ENCODE measurements at places on chromosomes 5 and 9. TPM values are rescaled to one million over a fixed set of nuclear protein-coding genes. Genes with fewer than 3 reads are reported as not detected.

The HEMGN gene
- total RNA-seq = 3.6 TPM

The NR4A3 gene
- total RNA-seq = 2.3 TPM

The ALDOB gene
- not detected for total RNA-seq

The SUSD3 gene
- 58.8 TPM for total RNA-seq

The C5orf46 gene
- total RNA-seq = not detected

The CCL28 gene
- 16.4 TPM for total RNA-seq

The SLC34A3 gene
- not detected for total RNA-seq

The GOLM1 gene
- 2.8 TPM for total RNA-seq

The C9orf50 gene
- not detected for total RNA-seq

Measured in T-helper 2 cell treated with Interferon-gamma antibody and Interleukin-4, amounts not matched to agents 100 ng/mL and 5 ng/mL, for 36 hours (primary cell).